ENCODE measurements at places on chromosomes 1 and 21.

DNA sequence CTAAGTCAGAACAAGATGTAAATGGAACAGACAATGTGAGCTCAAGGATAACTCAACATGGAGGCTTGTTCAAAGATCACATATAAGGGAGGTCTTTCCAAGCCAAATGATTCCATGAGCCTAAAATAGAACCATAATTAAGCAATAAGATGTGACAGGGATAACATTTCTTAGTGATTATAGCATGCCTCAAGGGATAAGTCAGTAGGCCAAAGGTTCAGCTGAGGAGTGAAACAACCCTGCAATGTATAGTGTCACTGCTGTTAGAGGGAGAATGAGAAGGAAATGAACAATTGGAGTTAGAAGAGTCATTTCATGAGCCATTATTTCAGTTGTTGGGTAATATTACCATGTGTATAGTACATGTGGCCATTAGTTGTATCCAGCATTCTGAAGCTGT lies 25.0 kb downstream of the GORAB start:
- DNase-seq: no peak

- no peak for DNase-seq
These were observed at the start of gene TRNP1 for GRCh38 chr1:26993237-26994019. TRNP1 (plus strand) TSS chr1:26993692; CDS start chr1:26993787, 95 bp downstream.

DNA sequence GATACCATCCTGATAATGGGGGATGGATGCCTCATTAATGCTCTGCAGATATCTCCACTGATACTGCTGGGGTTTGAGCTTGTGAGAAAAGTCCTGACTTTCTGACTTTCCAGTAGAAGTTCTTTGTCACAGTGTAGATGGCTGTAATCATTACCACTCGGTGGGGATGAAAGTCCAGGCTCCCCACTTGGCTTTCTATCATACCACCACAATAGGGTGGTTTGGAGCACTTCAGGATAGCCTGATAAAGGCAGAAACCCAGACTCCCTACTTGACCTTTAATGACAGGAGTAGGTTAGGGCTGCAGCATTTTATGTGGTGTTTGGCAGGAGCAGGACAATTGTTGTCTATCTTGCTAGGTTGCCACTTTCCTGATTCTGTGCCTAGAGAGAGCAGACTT lies 294.1 kb downstream of the BRINP3 start:
- DNase-seq: no peak

GRCh38 chr1:11650331-11650991 lies 3.8 kb downstream of the FBXO2 start:
- DNase-seq: no peak

DNA sequence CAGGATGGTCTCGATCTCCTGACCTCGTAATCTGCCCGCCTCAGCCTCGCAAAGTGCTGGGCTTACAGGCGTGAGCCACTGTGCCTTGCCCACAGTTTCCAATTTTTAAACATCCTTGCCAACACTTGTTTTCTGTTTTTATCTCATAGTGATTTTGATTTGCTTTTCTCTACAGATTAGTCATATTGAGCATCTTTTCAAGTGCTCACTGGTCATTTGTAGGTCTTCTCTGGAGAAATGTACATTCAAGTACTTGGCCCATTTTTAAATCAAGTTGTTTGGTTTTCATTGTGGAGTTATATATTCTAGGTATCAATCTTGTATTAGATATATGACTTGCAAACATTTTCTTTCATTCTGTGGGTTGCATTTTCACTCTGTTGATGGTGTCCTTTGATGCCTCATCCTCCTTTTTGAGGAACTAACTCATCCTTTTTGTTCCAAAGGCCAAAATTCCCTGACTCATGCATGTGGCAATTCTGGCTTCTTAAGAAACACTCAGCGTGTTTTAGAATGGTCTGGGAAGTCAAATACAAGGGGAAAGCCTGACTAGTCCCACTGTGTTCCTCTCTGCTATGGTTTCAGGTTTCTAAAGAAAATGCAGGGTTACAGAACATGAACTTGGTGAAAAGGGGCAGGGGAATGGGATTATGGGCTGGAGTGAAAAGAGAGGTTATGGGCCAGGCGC lies 37.3 kb downstream of the PTAFR start:
- DNase-seq: no peak

- DNase-seq: no peak
These were observed 633.8 kb downstream of the NCAM2 start for GRCh38 chr21:21631961-21632360.

GRCh38 chr1:74083128-74083527 lies 114.8 kb downstream of the LRRIQ3 start:
- no peak for DNase-seq

- no peak for DNase-seq
These were observed 7.4 kb upstream of the CTBS start for GRCh38 chr1:84581648-84582047.

GRCh38 chr1:238485912-238486209 lies 595.1 kb upstream of the ZP4 start:
- DNase-seq: no peak

- peak; percentile 47 for DNase-seq
These were observed 11.5 kb upstream of the HCRTR1 start for GRCh38 chr1:31605908-31606427.

DNA sequence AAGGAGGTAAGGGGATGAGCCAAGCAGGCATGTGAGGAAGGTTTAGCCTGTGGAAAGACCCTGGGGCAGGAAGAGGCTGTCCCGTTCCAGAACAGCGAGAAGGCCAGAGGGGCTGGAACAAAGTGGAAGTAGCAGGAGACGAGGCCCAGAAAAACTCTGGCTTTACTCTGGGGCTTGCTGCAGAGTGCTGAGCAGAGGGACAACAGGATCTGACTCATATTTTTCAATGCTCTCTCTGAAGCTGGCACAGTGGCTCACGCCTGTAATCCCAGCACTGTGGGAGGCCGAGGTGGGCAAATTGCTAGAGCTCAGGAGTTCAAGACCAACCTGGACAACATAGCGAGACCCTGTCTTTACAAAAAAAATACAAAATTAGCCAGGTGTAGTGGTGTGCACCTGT lies 52.4 kb upstream of the PAX7 start:
- no peak for DNase-seq

DNA sequence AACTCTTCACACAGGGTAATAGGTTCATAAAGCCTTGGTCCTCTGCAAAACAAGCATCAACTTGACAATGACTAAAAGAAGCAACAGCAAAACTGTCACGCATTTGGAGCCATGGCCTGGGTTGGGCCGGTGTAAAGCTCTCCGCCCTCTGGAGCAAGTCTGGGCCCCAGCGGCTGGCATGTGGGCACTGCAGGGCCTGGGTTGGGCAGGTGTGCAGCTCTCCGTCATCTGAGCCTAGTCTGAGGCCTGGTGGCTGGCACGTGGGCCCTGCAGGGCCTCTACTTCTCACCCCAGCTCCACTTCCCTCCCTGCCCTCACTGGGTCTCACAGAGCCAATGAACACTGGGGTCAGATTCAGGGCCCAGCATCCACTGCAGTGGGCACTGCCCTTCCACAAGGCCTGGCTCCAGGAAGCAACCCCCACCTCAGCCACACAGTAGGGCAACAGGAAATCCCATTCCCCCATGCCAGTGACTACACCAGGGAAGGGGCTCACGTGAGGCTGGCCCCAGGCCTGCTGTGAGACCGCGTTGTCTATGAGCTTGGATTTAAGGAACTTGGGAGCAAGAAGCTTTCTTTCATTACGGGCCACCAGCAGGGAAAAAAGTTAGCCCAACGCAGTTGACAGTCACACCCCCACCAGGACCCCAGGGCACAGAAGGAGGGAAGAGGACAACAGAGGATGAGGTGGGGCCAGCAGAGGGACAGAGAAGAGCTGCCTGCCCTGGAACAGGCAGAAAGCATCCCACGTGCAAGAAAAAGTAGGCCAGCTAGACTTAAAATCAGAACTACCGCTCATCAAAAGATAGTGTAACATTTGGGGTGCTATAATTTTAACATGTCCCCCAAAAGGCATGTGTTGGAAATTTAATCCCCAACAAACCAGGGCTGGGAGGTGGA lies 52.7 kb downstream of the NPHP4 start:
- no peak for DNase-seq

DNA sequence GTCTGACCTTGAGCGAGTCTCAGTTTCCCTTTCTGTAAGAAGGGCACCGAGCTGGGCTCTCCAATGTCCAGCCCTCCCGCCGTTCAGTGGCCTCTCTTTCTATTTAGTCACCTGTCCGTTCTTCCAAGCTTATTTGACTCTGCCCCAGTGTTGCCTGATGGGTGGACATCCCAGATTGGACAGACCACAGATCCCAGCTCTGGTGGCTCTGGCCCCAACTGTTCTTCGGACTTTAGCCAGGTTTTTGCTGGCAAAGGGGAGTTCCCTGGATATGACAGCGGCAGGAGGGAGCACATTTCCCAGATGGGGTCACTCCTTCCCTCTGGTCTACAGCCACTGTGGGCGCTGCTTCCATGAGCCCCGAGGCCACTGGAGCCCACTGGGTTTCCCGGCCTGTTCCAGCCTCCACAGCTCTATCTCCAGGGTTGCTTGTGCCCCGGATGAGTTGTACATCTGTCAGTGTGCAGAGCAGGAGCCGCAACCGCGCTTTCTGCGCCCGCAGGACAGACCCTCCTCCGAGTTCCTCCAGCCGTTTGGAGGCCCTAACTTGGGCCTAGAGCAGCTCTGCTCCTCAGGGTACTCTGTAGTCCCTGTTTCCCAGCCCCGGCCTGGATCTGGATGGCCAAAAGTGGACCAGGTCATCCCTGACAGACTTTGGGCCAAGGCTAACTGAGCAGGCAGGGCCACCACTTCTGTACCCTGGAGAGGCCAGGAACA lies 3.8 kb downstream of the DMBX1 start:
- DNase-seq: no peak

- DNase-seq: no peak
These were observed 7.1 kb upstream of the SLAMF7 start for GRCh38 chr1:160731990-160732389.

GRCh38 chr1:6690186-6690585 lies 11.4 kb downstream of the DNAJC11 start:
- DNase-seq: no peak

Data from AG09309 (cell line).